LHCN-M2 (cell line): ENCODE measurements at places on chromosomes 11 and 22. TPM values are rescaled to one million over a fixed set of nuclear protein-coding genes. Genes with fewer than 3 reads are reported as not detected.

DNA sequence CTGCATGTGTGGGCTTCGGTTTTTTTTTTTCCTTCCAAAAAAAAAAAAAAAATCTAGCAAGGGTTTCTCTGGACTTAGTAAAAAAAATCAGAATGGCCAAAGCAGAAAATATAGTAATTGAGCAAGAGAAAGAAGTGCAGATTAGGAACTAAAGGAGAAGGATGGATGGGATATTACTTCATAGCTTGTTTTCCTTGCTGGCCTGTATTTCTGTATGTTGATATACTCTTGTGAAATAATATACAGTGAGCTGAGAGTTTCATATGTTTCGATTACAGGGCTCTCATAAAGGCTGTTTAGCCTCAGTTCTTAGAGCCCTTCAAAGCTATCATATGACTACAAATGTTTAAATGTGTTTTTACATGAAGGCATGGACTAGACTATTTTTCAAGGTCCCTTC lies 34.3 kb upstream of the NFRKB start:
- DNase-seq = no peak

- no peak for DNase-seq
Observed at GRCh38 chr22:22111983-22112382, 129.4 kb upstream of the TOP3B start.

The RTN4R gene
- 0.63 TPM in 1 of 2 replicates, not detected in the other for total RNA-seq

GRCh38 chr11:3197878-3198528 lies 20.6 kb downstream of the MRGPRG start:
- DNase-seq = no peak

GRCh38 chr11:123063826-123064657 lies 2.1 kb upstream of the HSPA8 start:
- DNase-seq = no peak

DNA sequence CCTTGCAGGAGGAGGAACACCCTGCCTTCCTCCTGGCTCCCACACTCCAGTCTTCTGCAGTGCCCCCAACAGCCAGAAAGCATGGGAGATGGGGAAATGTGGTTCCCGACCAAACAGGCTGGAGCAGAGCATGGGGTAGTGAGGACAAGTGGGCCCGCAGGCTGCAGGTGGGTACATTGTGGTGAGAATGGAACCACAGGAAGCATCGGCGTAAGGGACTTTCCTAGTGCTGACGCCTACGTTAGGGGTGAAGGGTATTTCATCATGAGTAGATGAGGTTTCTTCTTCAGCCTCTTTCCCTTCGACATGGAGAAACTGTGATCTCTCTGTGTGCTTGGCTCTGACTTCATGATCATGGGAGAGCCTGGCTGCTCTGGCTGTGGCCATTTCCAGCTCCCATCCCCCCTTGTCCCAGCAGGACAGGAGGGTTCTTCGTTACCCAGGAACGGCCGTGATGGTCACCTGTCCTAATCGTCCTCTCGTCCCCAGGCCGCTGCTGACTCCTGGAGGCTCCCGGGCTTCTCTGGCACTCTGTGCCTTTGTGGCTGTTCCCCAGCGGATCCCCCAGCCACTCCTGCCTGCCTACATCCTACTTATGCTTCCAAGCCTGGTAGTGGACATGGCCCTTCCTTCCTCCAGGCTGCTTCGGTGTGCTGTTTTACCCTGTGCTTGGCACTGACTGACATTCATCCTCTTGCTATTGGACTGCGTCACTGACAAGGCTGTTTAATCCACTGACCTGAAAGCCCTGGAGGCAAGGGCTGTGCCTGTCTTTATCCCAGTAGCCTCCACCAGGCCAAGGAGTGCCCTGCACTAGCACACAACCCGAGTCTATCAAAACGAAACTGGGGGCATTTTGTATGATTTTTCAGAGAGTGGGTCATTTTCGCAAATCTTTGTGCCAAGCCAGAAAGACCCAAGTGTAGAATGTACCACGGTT lies 65.2 kb upstream of the CECR2 start:
- no peak for DNase-seq

GRCh38 chr11:21289686-21290085 lies 620.3 kb downstream of the NELL1 start:
- DNase-seq = no peak

DNA sequence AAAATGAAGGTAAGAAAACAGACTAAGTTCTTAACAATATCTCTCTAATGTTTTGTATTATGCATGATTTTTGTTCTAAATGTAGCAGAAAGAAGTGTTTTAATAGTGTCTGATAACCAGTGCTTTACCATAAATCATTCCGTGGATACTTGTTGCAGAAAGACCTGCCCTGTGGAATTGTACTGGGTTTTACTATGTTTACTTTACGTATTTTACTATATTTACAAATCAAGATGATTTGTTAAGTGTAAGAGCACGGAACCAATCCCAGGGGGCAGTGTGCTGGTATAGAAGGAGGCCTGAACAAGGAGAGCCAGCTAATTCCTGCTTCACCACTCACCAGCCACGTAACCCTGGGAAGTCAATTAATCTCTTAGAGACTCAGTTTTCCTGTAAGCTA lies 1.4 kb downstream of the HTR3B start:
- peak; percentile 34 for DNase-seq

DNA sequence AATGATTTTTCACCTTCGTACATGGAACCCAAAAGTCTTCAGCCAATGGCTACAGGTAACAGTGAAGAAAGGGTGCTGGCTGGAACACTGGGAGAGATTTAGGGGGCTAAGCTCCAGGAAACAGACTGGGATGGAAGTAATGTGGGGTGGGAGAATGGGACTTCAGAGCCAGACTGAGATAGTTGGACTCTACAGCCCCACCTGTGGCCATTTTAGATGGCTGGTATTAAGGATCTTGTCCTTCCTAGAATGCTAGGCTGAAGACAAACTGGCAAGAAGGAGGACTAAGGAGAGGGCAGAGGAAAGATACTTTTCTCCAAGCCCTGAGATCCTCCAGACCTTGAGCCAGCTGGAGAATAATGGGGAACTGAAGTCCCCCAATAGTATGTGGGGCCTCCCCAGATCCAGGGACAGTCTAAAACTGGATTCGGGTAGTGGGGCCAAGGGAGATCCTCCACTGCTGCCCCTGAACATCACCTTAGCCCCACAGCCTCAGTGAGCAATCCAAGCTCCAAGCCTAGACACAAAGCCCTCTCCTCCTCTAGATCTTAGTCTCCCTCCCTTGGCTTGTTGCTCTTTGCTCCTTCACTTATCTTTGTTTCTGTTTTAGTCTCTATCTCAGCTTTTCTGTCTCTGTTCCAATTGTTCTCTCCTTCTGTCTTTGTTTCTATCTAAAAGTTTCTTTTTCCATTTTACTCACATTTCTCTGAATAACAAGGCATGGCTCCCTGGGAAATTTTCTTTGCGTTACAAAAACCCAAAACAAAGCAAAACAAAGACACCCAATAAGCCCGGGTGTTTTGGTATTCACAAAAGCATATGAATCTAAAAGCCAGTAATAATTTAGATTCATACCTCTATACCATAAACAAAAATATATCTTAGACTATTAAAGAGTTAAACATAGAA lies 16.2 kb upstream of the RRAS2 start:
- DNase-seq = no peak

The PRCP gene
- total RNA-seq = 42.8 TPM in 2 replicates

DNA sequence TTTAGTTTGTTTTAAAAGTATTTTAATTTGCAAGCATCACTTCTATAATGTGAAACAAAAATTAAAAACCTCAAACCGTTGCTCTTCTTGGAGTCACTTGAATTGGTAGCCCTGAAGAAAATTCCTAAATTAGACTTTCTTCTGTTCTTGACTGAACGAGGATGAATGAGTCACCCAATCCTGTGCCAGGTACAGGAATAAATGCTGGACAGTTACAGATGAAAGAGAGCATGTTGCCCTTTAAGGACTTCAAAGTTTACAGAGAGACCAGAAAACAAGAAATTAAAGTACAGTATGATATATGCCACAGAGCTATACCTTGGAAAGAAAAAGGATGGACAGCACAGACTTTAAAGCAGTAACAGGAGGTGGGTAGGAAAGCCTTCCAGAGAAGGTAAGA lies 41.3 kb upstream of the CXCR5 start:
- DNase-seq = no peak

DNA sequence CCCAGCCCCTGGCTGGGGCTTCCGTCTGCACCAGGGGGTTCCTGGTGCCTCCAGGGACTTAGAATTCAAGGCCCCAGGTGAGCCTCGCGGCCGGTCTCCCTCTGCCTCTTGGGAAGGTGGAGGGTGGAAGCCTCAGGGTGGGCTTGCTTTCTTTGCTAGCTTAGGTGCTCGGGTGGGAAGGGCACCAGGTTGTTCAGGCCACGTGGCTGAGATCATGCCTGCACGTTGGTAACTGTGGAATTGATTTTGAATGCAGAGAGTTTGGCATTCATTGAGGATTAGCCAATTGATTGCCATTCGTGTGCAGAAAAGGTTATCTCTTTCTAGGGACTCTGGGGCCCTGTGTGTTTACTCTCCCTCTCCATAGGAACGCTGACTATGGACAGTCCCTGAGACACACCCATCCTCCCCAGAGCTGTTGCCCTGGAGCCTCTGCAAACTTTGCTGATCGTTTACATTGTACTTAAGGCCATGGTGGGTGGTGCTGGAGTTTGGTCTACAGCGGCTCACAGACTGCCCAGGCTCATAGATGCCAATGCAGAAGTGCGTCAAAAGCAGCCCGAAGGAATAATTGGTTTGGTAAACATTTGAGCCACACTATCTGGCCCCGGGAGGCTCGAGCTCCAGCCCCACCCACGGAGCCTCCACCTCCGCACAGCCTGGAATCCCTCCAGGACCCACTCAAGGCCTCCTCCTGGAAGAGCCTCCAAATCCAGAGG lies 1457.7 kb downstream of the BRD1 start:
- no peak for DNase-seq

The HOATZ gene
- total RNA-seq = not detected in 2 replicates

GRCh38 chr11:78400702-78401101 lies 16.9 kb downstream of the GAB2 start:
- DNase-seq = no peak

- DNase-seq = no peak
Observed at GRCh38 chr11:6599449-6599848, 4.0 kb downstream of the RRP8 start.

GRCh38 chr22:35443790-35444684 lies 44.1 kb downstream of the MCM5 start:
- no peak for DNase-seq

The GVQW3 gene
- total RNA-seq = 0.51 and 0.75 TPM in 2 replicates

GRCh38 chr11:92977401-92977800 lies 8.0 kb downstream of the MTNR1B start:
- DNase-seq = no peak

The FUT4 gene
- total RNA-seq = 4.7 and 4.8 TPM in 2 replicates

The OR51I1 gene
- total RNA-seq = not detected in 2 replicates

GRCh38 chr22:50527921-50528681 lies 1.7 kb downstream of the TYMP start:
- no peak for DNase-seq

GRCh38 chr11:57427727-57428082 lies 784 bp upstream of the SLC43A3 start:
- peak; percentile 83 for DNase-seq

DNA sequence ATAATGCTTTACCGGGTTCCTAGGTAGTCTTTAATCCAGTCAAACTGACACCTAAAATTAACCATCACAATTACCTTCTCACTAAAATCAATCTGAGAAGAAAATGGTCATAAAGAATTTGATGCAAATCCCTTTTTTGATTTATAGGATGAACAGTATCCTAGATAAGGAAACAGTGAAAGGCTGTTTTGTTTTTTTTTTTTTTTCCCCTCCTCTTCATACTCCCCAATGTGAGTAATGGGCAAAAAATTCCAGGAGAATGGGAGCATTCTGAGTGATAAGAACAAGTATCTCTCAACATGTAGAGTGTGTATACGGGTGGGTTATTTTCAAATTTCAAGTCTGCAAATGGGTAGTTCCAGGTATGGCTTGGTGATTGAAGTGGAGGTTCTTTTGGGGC lies 28.4 kb downstream of the GRAMD1B start:
- no peak for DNase-seq

DNA sequence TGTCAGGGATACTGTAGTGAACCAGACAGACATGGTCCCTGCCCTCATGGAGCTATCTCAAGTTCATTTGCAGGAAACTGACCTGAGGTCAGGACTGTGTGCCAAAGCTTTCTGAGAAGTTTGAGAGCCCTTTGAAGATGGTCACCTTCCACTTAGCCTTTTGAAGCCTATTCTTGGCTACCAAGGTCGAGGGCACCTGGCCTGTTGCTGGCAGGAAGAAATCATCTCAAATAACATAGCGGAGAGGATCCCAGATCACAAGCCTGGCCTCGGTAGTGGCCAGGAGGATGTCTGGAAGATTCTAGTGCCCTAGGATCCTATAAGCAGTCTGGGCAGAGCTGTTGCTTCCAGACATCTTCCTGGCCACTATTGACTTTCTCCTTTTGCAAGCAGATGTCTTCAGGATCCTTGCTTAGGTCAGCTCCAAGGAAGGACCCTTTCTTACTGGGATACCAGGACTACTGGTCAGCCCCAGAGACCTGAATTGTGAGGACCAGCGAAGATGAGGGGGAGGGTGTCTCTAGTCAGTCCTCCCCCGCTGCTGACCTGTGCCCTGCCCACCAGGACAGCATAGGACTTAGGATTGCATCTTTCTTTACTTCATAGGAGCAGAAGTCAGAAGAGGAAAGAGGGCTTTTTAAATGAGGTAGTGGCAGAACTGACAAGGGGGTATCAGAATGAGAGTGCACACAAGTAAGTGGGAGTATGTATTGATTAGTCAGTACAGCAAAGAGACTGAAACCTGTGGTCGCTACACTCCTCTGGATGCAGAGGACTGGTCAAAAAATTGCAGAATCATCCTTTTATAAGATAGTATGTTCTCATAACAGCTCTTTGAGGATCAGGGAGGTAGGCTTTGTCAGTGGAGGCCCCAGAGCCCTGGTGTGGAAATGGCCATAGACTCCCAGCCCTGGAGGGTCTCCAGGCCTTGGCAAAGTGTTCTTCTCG lies 94.8 kb downstream of the TEAD1 start:
- no peak for DNase-seq

- DNase-seq = peak; percentile 50
Observed at GRCh38 chr11:106495046-106495445, 417.6 kb downstream of the AASDHPPT start.

The TH gene
- total RNA-seq = not detected in 2 replicates

DNA sequence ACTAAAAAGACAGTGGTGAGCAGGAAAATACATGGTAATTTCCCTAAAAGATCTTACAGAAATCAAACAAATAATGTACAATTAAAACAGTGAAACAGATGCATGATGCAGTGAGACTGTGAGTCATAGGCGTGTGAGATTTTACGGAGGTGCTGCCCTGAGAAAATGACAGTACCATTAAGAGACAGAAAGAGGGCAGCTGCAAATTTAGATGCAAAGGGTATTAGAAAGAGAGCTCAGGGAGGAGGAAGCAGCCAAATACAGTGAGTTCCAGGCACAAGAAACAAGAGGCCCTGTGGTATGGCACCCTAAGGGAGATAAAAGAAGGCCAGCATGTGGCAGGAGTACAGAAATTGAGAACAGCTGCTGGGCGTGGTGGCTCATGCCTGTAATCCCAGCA lies 88.5 kb upstream of the FIBIN start:
- peak; percentile 67 for DNase-seq

The SLC16A8 gene
- not detected in 2 replicates for total RNA-seq

The TMEM138 gene
- total RNA-seq = 66.3 and 70.2 TPM in 2 replicates

The KCNQ1OT1 gene
- 0.57 and 0.64 TPM in 2 replicates for total RNA-seq

- no peak for DNase-seq
Observed at GRCh38 chr11:134063124-134063495, 5.8 kb upstream of the JAM3 start.

The OR8A1 gene
- total RNA-seq = not detected in 2 replicates
